ENCODE measurements at places on chromosomes 2 and 18.

DNA sequence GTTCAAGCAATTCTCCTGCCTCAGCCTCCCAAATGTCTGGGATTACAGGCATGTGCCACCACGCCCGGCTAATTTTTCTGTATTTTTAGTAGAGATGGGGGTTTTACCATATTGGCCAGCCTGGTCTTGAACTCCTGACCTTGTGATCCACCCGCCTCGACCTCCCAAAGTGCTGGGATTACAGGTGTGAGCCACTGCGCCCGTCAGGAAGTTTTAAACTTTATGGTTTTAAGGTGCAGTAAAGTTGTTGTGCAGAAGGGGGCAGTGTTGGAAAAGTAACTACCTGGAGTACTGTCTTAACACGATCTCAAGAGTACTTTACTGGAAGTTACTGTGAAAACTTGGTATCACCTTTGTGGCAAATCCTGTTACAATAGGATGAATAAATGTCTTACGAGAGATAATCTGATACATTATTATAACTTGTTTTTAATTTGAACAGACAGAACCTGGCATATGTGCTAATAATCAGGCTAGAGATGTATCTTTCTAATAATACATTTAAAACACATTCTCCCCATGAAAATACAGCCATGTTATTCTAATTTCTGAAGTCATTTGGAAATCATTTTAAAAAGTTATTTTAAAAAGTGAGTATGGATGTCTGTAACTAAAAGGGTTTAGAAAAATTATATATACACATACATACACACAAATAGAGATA, 10.8 kb downstream of the SPDYA start:
- DNase-seq: peak; percentile 77

- DNase-seq: no peak
Observed at GRCh38 chr2:16869711-16870110, 204.1 kb upstream of the CYRIA start.

- no peak for DNase-seq
Observed at GRCh38 chr2:27323596-27324285, 844 bp upstream of the MPV17 start.

GRCh38 chr2:171878481-171878993, 15.5 kb downstream of the SLC25A12 start:
- DNase-seq: peak; percentile 86

- DNase-seq: no peak
Observed at GRCh38 chr2:12320027-12320734, 396.6 kb upstream of the TRIB2 start.

GRCh38 chr2:119739580-119740255, 20.0 kb upstream of the PTPN4 start:
- no peak for DNase-seq

DNA sequence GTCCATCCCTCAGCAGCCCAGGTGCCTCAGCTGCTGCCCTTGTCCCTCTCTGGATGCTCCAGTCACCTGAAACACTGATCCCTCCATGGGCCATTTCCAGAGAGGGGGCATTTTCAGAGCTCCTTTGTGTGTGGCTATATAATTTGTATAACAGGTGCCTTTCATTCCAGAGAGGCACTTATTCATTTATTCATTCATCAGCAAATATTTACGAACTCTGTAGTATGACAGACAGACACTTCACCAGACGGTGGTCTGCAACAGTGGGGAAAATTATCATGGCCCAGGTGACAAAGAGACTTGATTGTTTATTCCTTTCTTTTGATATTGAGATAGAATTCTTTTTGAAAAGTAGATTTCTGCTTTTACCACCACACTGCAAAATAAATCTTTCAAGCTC, 361.7 kb downstream of the TMEM182 start:
- DNase-seq: no peak

DNA sequence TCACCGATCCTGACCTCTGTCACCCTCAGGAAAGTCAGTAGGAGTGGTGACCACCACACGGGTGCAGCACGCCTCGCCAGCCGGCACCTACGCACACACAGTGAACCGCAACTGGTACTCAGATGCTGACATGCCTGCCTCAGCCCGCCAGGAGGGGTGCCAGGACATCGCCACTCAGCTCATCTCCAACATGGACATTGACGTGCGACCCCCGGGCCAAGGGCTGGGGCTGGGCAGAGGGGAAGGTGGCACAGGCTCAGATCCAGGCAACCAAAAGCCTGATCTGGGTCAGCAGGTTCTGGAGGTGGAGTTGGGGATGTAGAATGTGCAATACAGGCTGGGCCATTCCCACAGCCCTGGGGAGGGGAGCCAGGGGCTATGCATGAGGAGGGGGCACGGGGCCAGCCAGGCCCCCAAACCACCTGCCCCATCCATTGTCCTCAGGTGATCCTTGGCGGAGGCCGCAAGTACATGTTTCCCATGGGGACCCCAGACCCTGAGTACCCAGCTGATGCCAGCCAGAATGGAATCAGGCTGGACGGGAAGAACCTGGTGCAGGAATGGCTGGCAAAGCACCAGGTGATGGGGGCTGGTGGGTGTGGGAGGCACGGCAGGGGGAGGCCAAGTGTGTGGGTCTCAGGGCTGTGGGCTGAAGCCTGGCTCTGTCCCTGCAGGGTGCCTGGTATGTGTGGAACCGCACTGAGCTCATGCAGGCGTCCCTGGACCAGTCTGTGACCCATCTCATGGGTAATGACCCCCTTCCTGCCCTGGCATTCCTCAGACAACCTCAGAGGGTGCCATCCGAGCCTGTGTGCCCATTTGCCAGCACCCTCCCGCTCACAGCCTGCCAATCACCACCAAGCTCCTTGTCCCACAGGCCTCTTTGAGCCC, 1.4 kb downstream of the ALPI start:
- no peak for DNase-seq

DNA sequence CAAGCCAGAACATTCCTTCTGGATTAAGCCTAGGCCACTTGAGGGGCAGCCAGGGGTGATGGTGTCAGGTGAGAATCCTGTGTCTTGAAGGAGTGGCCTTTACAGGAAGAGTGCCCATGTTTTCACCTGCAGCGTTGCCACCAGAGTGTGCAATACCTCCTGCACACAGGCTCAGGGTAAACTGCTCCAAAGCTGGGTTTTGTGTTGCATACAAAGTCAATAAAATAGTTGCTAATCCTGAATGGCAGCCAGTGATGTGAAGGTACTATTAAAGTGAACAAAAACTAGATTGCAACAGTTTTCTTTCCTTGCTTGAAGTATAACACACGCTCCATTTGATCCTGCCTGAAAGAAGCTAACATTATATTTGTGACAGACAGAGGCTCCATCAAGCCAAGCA, 64.4 kb upstream of the NRP2 start:
- DNase-seq: no peak

Data from adipocyte (in vitro differentiated cells).